ENCODE measurements at places on chromosomes 1 and 21.

GRCh38 chr1:243738020-243738419, 112.0 kb downstream of the AKT3 start:
- DNase-seq = no peak

- DNase-seq = no peak
Measured at GRCh38 chr1:213122514-213122929, 71.5 kb downstream of the RPS6KC1 start.

- no peak for DNase-seq
Measured at GRCh38 chr1:10787286-10787685, 9.2 kb downstream of the CASZ1 start.

DNA sequence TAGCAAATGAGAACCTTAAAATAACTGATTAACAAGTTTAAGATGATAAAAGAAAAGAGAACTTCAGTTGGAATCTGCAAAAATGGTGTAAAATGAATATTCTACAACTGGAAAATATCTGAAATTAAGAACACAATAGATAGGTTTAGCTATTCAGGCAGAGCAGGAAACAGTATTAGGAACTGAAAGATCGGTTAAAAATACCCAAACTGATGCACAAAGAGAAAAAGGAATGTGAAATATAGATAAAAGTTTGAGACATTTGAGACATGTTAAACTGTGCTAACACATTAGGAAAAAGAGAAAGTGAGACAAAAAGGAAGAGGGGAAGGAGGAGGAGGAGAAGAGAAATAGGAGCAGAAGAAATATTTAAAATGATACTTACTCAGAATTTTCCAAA, 12.1 kb downstream of the CD55 start:
- no peak for DNase-seq

DNA sequence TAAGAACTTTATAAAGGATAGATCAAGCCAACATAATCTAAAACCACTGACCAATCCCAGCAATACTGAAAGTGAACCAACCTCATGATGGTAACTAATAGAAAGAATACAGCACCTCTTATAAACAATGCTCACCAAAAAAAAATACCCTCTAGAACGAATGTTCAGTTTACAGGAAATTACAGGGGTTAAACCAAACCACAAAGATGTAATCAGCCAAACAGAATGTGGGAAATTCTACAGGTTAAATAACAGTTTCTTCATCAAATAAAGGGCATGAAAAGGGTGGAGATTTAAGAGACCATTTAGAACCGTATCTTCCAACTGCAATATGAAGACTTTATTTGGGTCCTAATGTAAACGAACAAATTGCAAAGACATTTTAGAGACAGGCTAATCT, 30.4 kb downstream of the ARID4B start:
- no peak for DNase-seq

DNA sequence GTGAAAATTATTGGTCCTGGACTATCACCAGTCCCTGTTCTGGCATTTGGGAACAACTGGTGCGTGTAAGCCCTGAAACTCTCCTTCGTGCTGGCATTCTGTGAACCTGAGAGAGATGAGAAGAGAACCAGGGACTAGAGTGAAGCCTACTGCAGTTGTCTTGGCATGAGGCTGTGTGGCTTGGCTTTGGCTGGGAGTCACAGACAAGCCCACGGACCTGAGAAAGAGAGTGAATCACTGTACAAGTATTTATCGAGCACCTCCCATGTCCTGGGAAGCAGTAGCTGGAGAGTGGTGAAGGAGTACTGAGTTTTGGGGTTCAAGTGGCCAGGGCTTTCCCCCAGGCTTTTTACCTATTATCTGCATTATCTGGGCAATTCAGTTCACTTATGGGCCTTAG, 63.3 kb downstream of the FGGY start:
- no peak for DNase-seq

GRCh38 chr1:24042315-24042714, 62.2 kb upstream of the SRSF10 start:
- no peak for DNase-seq

DNA sequence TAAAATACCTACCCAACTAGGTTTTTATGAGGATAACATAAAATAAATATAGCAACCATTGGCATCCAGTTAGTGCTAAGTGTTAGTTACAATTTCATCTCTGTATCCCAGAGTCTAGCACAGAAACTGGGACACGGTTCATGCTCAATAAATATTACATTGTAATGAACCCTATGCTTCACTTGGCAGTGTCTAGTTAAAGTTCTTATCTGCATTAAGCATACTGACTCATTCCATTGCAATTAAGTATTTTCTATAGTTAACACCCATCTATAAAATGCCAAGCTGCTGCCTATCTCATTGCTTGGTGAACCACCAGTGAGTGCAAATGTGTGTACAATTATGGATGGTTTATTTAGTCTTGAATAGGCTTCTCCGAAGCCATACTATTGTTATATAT, 15.2 kb downstream of the CHML start:
- no peak for DNase-seq

GRCh38 chr1:25774921-25775771, 24.8 kb upstream of the SELENON start:
- no peak for DNase-seq

DNA sequence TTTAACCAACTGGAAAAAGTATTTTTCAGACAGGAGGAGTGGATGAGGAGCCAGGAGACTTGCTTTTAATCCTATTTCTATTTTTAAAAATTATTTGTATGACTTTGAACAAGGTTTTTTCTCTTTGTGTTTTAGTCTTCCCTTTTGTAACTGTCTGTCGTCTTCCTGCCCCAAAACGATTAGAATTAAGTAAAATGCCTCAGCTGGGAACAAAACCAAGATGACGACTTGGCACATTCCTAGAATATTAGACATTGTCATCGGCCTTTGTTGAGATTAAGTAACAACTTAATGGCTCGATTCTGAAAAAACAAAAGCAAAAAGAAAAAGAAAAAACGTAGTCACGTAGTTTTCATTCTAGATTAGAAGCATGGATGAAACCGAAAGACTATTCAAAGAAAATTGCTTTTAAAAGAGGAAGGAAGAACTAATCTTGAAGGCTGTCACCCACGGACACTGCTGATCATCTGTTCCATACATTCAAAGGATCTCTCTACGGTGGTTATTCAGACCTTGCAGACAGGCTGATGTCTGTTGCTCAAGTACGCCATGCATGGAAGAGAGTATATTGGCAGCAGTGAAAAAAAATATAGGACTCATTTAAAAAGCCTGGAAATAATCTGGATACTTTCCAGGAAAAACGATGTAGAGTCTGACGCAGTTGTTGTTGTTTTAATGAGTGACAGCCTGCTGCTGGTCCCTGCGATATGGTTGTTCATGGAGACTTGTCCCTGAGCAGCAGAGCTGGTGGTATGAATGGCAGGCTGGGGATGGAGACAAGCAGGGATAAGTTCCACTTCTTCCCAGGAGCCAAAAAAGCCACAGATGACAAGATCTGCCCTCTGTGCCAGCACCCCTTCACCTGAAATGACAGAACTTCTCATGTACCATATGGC, 16.8 kb downstream of the GNG4 start:
- no peak for DNase-seq

DNA sequence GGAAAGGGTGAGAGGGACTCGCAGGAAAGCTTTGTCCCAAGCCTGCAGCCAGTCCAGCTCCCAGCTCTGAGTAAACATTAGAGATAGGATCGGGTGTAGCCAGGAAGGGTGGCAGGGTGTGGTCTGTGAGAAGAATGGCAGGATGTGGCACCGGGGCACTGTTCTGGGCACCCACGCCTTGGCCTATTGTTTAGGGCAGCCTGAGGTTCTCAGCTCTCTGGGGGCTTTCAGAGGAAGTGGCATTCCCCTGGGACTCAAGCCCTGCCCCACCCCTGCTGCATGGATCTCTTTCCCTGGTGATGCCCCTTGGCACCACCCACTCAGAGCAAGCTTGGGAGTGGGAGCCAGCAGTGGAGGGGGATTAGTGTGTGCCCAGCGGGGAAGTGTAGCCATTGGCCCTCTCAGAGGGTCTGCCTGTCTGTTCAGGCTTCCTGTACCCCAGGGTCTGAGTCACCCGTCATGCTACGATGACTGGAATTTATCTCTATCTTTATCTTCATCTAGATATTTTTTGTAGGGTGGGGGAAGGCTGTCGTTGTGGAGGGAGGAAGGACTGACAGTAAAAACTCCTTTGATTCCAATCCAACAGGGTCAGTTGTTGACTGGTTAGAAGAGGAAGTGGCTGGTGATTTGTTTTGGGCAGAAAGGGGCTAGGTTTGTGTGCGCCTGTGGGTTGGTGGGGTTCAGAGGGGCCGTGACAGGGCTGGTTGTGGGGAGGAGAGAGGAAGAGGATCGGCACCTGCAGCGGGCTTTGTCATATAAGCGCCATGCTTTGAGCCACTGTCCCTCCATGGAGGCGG, 31.6 kb downstream of the SOX13 start:
- DNase-seq = peak; percentile 67

DNA sequence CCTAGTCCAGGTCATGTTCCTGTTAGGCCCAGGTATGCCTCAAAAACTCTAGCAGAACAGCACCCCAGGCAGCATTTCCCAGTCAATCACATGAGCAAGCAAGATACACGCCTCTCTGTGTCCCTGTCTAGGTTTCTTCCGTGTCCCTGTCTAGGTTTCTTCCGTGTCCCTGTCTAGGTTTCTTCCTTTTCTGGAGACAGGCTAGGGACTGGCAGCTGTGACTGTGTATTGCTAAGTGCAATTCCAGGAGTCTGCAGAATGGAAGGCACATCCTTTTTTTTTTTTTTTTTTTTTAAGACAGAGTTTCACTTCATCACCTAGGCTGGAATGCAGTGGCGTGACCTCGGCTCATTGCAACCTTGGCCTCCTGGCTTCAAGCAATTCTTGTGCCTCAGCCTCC, 77.6 kb downstream of the SETD4 start:
- DNase-seq = no peak

- no peak for DNase-seq
Measured at GRCh38 chr1:30777060-30777903, 19.7 kb upstream of the LAPTM5 start.

DNA sequence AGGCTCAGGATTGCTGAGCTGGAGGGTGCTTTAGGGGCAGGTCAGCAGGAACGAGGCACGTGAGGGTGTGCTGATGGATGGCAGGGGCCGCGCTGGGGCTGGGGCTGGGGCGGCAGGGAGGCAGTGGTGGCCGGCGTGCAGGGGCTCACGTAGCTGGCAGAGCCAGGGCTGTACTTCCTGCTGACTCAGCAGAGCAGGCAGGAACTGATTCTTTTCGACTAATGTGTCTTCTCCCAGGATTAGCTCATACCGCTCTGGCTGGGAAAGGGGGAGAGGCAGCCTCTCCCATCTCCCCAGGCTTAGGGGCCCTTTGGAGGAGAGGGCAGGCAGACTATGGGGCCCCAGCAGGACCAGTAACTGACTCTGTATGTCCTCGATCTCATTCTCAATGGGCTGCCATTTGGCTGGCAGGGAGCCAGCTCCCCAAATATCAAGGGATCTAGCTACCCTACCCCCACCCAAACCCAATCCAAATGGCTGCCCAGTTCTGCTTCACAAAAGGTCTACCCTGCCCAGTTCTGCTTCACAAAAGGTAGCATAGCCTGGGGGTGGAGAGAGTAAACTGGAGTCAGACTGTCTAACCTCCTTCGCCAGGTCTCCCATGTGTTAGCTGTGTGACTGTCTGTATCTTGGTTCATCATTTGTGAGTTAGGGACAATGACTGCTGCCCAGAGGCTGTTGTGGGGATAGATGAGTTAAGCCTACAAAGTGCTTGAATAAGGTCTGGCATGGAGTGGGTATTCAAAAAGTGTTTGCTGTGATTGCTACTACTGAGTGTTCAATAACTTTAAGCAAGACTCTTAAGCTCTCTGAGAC, 100.1 kb upstream of the SLC2A1 start:
- DNase-seq = no peak
